IPS-NIHi11 (cell line): ENCODE measurements at places on chromosomes 5 and 9.

DNA sequence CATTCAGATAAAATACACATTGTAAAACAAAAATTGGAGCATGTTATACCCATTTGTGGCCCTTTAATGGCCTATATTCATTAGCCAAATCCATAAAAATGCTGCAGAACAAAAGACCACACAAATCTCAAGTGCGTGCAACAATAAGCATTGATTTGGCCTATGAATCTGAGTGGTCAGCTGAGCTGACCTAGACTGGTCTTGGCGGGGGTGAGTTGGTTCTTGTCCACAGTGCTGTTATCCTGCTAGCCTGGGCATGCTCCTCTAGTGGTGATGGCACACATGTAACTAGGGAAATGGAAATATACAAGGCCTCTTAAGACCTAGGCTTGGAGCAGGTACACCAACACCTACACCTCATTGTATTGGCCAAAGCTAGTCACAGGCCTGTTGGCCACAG, 122.2 kb upstream of the TBCA start:
- no peak for DNase-seq

DNA sequence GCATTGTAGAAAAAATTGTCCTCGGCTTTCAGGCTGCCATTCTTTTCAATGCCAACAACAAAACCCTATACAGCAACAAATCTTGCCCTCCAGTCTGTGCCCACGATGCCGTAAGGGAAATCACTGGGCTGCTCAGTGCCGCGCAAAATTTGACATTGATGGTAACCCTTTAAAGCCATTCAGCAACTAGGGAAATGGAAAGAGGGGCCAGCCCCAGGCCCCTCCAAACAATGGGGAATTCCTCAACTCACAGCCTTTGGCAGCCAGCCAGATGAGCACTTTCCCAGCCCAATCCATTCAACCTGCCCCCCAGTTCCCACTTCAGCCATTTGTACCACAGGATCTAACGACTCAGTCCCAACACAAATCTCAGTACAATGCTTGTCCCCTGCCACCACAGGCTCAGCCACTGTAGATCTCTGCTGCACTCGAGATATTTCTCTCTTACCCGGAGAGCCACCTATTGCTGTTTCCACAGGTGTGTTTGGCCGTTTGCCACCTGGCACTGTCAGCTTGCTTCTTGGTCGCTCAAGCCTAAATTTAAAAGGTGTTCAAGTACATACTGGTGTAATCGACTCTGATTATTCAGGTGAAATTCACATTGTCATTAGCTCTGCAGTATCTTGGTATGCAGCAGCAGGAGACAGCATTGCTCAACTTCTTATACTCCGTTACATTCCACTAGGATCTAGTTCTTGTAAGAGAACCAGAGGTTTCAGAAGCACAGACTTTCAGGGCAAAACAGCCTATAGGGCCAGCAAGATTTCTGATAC, 103.3 kb downstream of the SYK start:
- no peak for DNase-seq

DNA sequence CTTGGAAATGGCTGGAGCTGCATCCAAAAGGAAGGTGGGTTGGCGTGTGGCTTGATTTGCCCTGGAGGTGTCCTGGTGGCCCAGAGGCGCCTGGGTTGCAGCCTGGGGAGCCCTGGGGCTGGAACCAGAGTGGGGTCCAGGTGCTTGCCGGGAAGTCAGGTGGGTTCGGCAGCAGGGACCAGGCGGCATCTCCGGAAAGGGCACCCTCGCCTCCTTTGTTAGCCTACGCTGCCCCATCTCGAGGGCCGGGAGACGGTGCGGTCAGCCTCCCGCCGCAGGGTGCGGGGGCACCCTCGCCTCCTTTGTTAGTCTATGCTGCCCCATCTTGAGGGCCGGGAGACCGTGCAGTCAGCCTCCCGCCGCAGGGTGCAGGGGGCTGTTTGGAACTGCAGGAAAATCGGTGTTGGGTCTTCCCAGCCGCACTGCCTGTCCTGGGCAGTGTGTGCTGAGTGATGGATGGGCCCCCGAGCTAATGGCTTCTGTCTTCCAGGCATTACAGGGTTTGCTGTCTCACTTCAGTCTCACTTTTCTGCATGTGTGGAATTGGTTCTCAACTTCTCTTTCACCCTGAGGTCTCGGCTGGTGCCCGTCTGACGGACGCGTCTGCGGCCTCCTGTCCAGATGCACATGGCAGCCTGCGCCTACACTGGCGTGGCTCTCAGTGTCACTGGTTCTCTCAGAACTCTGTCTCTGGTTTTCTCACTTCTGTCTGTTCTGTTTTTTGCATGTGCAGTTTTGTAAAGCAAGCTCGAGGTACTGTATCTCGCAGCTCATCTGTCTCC, 139.0 kb downstream of the CACNA1B start:
- DNase-seq: no peak

DNA sequence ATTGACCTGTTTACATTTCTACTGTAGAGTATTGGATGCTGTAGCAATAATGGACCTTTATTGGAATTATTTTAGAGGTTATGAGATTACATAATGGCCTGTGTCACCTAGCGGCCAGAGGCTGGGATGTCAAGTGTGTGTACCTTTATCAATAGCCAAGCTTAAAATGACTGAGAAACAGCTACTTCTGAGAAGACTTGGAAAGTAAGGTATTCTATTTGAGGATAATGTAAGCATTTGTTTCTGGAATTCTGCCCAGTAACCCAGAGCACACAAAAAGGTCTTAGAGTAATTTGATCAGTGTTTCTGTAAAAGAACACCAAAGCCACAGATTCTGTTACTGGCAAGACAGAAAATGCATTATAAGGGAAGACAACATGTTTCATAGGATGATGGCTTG, 116.8 kb downstream of the MACIR start:
- no peak for DNase-seq

GRCh38 chr5:139748505-139748826, 47.1 kb upstream of the PSD2 start:
- DNase-seq: no peak

DNA sequence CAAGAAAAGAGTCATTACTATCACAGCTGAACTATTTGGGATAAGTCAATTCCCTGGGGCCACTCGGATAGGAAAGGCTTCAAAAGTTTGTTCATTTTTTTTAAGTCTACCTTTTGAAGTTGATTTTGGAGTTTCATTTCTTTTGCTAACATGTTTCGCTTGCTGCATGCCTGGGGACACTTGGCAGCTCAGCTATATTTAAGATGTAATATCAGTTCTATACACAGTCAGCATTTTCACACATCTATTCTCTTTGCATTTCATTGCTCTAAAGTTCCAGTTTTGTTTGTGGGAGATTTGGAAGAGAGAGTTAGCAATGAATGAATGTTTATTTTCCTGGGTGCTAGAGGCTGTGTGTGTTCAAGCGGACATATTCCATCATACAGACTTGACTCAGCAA, 445.2 kb upstream of the GRAMD2B start:
- no peak for DNase-seq

GRCh38 chr5:145739843-145740242, 95.3 kb downstream of the PRELID2 start:
- DNase-seq: no peak

DNA sequence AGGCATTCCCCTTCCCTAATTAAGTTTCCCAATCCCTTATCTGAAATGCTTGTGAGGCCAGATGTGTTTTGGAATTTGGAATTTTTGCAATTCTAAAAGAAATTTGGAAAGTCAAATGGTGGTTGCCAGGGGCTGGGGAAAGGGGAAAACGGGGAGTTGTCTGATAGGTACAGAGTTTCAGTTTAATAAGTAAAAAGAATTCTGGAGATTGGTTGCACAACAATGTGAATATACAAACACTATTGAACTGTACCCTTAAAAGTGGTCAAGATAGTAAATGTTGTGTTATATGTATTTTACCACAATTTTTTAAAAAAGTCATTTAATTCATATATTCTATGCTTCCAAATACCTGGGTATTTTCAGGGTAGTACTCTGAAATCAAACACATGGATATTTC, 154.5 kb downstream of the ADAMTS12 start:
- no peak for DNase-seq

- peak; percentile 30 for DNase-seq
Observed at GRCh38 chr5:113031104-113031503, 54.5 kb downstream of the DCP2 start.
